Skeletal muscle cell (primary cell): ENCODE measurements at places on chromosomes 3 and 15.

DNA sequence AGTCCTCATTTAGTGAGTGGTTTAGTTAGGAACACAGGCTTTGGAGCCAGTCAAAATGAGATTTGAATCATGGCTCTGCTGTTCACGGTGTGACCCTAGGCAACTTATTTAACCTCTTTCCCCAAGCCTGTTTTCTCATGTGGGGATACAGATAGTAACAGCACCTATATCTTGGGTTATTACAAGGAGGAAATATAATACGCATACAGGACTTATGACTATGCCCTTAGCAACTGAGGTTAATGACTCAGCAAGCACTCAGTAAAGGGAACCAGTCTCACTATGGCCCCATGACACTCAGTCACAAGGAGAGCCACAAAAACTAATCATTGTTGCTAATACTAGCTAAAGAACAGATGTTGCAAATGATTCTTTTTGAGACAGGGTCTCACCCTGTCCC is 45.9 kb downstream of the SUMF1 start:
- no peak for DNase-seq

- DNase-seq = no peak
Observed at GRCh38 chr3:138465925-138466324, 31.5 kb downstream of the ESYT3 start.

DNA sequence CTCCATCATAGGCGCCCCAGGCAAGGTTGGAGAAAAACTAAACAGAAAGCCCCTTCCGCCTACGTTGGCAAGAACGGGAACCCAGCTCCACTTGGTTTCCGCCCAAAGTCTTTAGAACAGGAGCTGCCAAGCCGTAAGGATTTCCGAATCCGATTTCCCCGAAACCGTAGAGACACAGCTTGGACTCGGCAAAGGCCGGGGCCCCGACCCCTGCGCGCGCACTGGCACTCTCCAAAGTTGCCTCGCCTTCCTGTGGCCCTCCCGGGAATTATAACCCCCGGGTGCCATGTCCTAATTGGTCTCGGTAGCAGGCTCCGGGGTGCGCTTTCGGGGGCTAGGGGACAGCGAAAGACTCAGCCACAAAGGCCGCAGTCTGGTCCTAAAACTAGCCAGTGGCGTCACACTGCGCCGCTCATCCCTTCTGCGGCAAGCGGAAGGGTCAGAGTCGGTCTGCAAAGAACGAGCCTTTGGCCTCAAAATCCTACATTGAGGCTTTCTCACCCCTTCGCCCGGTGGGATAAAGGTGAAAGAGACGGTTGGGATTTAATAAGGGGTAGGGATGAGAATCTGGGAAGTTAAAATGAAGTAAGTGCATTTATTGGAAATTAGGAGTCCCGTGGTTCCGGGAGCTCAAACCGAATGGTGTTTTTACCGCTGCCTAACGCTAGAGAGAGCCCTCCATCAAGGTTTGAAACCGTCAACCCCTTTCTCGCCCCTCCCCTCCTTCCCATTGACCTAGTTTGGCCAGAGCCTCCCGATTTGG is 6.8 kb downstream of the BCL6 start:
- DNase-seq = no peak

DNA sequence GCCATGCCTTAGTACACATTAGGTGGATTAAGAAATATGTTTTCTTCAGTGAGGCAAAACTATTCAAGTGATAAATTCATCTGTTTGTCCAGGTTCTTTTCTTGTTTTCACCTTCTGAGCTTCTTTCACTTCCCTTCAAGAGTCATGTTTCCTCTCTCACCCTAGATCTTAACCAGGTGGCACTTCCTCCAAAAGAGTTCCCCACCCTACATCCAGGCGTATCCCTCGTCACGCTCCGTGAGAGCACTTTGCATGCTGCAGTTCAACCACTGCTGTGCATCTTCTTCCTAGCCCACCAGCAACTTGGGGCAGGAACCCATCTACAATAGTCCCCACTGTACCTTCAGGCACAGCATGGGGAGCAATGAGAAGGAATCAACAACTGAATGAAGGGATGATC is 28.9 kb downstream of the OSBPL10 start:
- DNase-seq = no peak

DNA sequence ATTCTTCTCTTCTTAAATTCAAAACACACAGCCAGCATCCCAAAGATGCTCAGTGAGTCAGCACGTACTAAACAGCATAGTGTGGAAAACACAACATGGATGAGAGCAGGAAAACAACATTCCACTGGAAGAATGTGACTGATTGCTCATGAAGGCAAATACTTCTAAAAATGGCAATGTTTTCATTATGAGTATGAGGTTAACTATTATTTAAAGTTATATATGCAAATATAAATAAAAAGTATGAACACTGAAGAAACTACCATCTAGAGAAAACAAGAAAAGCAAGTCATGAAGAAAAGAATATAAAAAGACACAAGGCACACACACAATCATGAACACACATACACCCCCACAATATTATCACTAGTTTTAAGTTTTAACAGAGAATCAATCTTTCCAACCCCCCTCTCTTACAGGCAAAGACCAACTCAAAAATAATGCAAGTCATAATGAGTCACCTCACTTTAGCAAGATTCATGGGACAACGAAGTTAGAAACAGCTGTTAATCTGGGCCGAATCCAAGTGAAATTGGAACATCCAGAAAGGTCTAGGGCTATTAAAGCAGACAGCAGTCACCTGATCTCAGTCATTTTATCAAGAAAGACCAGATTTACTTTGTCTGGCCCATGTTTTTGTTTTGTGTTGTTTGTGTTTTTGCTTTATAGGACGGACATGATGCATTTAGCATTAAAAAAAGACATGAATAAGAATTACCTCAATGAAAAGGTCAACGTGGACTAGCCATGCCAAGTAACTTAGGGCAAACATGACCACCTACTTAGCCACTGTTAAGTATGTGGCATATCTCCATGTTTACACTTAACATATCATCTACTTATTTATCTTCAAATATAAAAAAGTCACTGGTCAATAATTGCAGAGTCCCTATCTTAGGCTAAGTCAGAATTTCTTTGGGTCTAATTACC is 18.1 kb downstream of the GBE1 start:
- DNase-seq = peak; percentile 96

DNA sequence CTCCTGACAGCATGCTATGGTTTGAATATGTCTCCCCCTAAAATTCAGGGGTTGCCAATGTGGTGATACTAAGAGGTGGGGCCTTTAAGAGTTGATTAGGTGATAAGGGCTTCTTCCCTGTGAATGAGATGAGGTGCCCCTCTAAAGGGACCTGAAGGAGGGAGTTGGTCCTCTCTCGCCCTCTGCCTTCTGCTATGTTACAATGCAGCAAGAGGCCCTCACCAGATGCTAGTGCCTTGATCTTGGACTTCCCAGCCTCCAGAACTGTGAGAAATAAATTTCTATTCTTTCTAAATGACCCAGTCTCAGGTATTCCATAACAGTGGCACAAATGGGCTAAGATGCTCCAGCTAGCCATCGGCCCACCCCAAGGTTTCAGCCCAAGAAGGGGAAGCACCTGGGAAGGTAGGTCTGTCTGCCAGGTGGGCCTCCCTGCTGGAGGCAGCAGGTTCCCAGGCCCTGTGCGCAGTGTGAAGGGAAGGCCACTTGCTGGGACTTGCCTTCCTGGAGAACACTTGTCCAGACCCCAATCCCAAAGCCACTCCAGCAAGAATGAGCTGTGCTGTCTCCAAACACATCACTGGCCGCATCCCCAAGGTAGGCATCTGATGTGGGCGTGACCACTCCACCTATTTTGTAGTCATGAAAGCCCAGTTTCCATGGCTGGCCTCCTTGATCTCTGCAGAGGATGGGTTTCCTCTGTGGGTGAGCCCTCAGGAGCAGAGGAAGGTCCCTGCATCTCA is 9.0 kb downstream of the TGM4 start:
- DNase-seq = no peak

DNA sequence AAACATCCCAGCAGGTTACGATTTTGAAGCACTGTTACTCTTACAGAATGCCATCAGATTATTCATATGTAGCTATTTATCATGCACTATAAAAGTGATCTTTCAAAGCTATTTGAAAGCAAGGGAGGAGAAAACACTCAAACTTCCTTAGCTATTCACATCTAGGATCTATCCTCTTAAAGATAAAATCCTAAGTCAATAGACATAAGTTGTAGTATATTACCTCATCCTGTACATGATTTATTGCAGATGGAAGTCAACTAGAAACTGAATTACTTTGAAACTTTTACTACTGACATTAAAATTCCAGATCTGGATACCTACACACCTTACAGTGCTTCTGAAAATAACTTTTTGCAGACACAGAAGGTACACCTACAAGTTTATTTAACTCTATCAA is 197.2 kb downstream of the MEIS2 start:
- DNase-seq = no peak

- no peak for DNase-seq
Observed at GRCh38 chr3:88617283-88617682, 467.5 kb downstream of the C3orf38 start.

GRCh38 chr3:195876297-195877064 is 31.9 kb downstream of the TNK2 start:
- DNase-seq = no peak

DNA sequence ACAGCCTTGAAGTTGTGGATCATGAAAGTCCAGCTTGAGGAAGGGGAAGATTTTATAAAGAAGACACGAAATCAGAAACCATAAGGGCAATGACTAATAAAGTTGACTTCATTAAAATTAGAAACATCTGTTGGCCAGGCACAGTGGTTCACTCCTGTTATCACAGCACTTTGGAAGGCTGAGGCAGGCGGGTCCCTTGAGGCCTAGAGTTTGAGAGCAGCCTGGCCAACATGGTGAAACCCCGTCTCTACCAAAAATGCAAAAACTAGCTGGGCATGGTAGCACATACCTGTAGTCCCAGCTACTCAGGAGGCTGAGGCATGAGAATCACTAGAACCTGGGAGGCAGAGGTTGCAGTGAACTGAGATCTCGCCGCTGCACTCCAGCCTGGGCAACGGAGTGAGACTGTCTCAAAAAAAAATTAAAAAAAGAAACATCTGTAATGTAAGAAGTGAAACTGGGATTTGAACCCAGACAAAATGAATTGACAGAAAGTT is 7.9 kb upstream of the UBXN7 start:
- DNase-seq = peak; percentile 49

GRCh38 chr15:62758126-62758951 is 284.2 kb upstream of the TPM1 start:
- peak; percentile 87 for DNase-seq

GRCh38 chr3:23046536-23046935 is 156.6 kb upstream of the UBE2E2 start:
- DNase-seq = no peak

- DNase-seq = peak; percentile 33
Observed at GRCh38 chr3:127888564-127889107, 26.4 kb upstream of the KBTBD12 start.

GRCh38 chr15:35721751-35722150 is 175.8 kb upstream of the DPH6 start:
- DNase-seq = no peak

DNA sequence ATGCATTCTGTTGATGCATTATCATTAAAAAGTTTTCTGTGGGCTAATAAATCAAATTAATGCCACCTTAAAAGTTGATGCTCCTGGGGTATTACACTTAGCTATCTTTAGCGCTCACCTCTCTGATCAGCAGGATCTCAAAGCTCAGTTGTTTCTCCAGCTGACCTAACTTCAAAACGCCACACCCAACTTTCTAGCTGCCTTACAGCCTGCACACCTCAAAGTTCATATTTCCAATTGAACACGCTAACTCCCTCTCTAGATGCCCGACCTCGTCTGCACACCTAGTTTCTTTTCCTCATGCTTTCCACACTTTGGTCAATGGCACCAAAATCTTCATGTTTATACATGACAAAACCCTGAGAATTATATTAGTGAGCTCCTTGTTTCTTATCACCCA is 98.2 kb upstream of the AGTR1 start:
- no peak for DNase-seq

GRCh38 chr3:39637807-39638206 is 170.3 kb downstream of the MOBP start:
- no peak for DNase-seq

- no peak for DNase-seq
Observed at GRCh38 chr3:102727340-102727739, 292.5 kb downstream of the ZPLD1 start.

DNA sequence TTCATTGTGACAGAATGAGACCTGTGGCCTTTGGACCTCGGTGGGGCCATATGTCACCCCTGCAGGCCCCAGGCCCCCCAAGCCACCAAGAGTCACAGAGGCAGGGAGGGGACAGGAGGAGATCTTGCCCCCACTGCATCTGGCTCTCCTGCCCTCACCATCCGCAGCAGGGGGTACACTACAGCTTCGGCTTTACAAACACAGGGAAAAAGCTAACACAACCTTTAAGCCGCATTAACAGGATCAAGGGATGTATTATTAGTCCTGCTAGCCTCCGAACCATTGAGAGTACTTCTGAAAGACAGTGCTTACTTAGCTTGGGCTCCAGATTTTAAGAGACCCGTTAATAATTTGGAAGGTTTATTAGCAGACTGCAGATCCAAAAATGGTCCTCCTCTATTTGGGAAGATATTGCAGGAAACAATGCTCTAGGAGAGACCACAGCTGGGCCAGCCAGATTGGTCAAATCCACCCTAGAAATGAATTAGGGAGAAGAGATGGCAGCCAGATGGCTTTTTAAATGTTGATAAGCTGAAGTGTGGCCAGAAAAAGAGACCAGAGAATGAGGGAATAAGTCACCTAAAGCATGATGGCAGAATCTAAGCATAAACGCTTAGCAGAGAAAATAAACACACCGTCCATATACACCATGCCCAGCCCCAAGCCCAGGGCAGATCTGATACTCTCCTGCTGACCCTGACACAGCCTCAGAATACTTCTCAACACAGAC is 31.5 kb downstream of the SRGAP3 start:
- DNase-seq = no peak

DNA sequence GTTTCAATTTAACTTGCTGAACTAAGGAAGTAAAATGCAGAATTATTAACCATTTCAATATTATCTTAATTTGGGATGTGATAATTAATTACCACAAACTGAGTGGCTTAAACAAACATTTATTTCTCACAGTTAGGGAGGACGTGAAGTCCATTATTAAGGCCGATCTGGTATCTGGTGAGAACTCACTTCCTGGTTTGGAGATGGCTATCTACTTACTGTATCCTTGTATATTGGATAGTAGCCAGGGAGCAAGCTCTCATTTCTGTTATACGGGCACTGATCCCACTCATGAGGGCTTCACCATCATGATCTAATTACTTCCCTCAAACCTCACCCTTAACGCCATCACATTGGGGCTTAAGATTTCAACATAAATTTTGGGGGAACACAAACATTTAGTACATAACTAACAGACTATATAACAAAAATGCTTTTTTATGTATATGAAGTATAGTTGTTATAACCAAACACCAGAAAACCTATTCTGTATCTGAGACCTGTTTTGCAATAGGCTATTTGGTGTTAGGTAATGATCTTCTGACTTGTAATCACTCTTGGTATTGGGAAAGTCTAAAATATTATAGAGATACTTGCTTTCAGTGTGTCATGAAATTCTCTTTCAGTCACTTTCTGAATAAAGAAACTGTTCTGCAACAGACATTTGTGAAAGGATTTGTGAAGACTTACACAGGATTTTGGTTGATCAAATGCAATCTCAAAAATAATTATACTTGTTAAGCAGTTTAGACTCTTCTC is 4.7 kb upstream of the KPNA4 start:
- DNase-seq = no peak
